Stimulated activated CD4-positive, alpha-beta T cell treated with anti-CD3 and anti-CD28 coated beads, Interleukin-2, amount 100 ng/mL, for 4 hours (primary cell): ENCODE measurements at places on chromosomes 7 and 10.

GRCh38 chr7:14021069-14021468, 31.6 kb upstream of the ETV1 start:
- no peak for DNase-seq

DNA sequence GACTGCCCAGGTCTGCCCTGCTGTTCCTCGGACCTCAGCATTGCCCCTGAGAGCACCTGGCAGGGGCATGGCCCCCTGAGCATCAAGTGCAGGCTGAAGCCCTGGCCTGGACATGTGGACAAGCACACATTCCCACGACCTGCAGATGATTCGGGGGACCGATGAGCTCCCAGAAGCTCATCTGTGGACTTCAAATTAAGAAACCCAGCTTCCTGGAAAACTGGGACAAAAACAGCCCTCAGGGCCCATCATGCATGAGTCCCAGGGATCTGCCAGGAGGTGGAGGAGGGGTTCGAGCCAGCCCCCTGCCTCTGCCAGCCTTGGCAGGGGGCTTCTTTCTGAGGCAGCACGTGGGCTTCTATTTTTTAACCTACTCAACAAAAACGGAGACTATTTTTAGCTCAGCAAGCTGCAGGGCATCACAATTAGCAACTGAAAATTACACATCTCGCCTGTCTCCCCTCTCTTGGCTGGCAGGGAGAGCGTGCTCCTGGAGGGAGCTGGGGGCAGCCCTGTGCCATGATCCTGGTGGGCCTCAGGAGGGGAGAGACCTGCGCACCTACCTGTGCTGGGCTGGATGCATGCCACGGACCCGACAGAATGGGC, 51.8 kb downstream of the RASGEF1A start:
- DNase-seq: no peak

- no peak for DNase-seq
Observed at GRCh38 chr10:81027223-81027622, 489.5 kb downstream of the SH2D4B start.

GRCh38 chr10:92323079-92323478, 32.1 kb downstream of the MARCHF5 start:
- DNase-seq: no peak

GRCh38 chr10:70321233-70321632, 37.4 kb upstream of the NPFFR1 start:
- DNase-seq: no peak
